Colonic mucosa (tissue), 4 donors: ENCODE measurements at places on chromosomes 12 and 14. TPM values are rescaled to one million over a fixed set of nuclear protein-coding genes. Genes with fewer than 3 reads are reported as not detected.

DNA sequence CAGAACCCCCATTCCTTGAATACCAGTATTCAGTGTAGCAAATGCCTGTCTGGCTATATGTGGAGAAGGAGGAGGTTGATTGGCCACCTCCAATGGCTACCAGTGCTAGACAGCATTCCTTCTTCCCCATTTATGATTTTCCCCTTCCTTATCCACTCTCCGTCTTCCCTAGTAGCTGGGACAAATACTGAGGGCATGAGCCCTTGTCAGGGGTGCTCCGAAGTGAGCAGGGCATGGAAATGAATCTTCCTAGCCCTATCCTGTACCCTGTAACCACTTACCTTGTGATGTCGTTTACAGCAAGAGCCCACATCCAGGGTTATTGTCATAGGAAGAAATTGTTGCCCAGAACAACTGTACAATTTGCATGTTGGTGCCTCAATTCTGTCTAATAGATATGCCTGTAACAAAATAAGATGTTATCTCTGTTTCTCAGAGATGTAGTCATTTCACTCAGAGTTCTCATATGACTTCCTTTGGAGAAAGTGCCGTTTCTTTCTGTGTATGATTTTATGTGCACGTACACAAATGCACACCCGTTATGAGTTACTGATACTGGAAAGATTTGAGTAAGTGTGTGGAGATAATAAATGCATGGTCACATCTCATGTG is 423.7 kb downstream of the EGLN3 start:
- no peaks in the 10 kb centered on the region for H3K36me3 ChIP-seq
- no peaks in the 10 kb centered on the region for H3K4me1 ChIP-seq
- no peak overlapping the region for H3K4me3 ChIP-seq

- peak; percentile 63 for DNase-seq
- H3K4me1 ChIP-seq = no peaks in the 10 kb centered on the region
Measured at GRCh38 chr12:108609537-108610335, 11.9 kb upstream of the TMEM119 start.

GRCh38 chr12:12718853-12719252 is 1.7 kb downstream of the CDKN1B start:
- peak overlapping the region; percentile 67 for H3K4me3 ChIP-seq
- H3K4me1 ChIP-seq = peaks cover 4% of the 10 kb centered on the region
- no peaks in the 10 kb centered on the region for H3K36me3 ChIP-seq
- no peak for DNase-seq
- H3K27me3 ChIP-seq = no peaks in the 10 kb centered on the region

GRCh38 chr12:12229556-12230092 is 37.2 kb downstream of the LRP6 start:
- no peaks in the 10 kb centered on the region for H3K27me3 ChIP-seq
- no peak overlapping the region for H3K4me3 ChIP-seq
- H3K27ac ChIP-seq = no peak overlapping the region
- no peaks in the 10 kb centered on the region for H3K36me3 ChIP-seq

DNA sequence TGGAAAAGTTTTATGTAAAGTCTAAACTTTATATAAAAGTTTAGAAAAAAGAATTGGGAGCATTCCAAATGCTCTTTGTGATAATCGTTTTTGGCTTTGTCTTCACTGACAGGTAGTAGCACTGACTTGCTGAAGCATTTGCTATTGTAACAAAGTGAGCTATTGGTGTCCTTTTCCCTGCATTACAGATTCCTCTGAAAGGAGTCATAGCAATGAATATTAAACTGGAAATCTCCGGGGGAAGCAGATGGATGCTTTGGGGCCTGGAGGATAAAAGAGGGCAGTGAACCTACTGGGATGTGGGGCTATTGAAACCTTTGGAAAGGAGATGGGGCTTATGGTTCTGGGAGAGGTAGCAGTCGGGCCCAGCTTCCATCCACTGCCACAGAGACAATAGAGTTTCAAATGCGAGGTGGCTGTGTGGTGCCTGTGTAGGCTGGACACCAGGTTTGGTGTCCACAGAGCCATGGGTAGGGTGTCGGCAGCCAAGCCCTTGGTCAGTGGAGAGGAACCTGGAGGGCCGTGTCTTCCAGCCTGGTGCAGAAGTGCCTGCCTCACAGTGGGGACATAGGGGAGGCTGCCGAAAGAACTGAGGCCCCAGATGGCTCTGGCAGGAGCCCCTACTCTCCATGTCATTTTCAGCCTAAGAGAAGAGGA is 10.1 kb downstream of the GSG1 start:
- H3K27ac ChIP-seq = no peak overlapping the region
- no peaks in the 10 kb centered on the region for H3K36me3 ChIP-seq
- H3K4me1 ChIP-seq = peaks cover 3% of the 10 kb centered on the region
- H3K4me3 ChIP-seq = no peak overlapping the region
- no peaks in the 10 kb centered on the region for H3K27me3 ChIP-seq

DNA sequence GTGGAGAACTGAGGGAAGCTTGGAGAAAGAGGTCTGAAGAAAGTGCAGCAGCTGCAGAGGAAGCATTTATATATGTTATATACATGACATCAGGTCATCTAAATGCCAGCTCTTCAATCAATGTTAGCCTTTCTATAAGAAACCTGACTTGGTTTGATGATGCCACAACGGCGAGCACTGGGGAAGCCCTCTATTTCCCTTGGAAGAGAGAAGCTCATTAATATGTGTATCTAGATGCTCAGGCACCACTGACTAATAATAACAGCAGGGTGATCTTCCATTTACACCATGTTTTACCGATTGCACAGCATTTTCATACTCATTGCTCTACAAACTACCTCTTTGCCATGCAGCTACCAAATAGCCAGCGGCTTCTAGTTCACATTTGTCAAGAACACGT is 811 bp downstream of the ACYP1 start:
- peak overlapping the region; percentile 86 for H3K4me3 ChIP-seq
- no peaks in the 10 kb centered on the region for H3K36me3 ChIP-seq
- no peaks in the 10 kb centered on the region for H3K27me3 ChIP-seq
- no peak overlapping the region for H3K27ac ChIP-seq
- no peaks in the 10 kb centered on the region for H3K4me1 ChIP-seq

DNA sequence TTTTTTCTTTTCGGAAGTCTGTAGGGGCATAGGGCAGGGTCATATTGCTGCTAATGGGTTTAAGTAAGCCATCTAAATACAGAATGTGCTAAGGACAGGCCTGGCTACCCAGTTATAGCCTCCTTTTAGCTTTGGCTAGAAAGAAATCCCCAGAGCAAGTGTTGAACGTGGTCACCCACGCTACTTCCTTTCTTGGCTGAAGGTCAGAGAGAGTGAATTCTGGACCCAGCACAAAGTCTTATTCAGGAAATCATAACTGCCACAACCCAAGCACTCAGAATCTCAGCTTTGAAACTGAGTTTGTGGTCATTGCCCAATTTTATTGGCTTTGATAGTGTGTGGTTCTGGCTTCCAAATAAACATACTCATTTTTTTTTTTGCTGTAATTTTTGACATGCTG is 542.1 kb upstream of the ATP2B1 start:
- no peak overlapping the region for H3K4me3 ChIP-seq
- H3K4me1 ChIP-seq = no peaks in the 10 kb centered on the region
- DNase-seq = peak; percentile 24
- no peaks in the 10 kb centered on the region for H3K36me3 ChIP-seq
- H3K27ac ChIP-seq = no peak overlapping the region

- H3K27me3 ChIP-seq = no peaks in the 10 kb centered on the region
- H3K4me3 ChIP-seq = no peak overlapping the region
- no peak for DNase-seq
- no peaks in the 10 kb centered on the region for H3K4me1 ChIP-seq
- no peak overlapping the region for H3K27ac ChIP-seq
- H3K36me3 ChIP-seq = no peaks in the 10 kb centered on the region
Measured at GRCh38 chr14:52032204-52032801, 36.6 kb downstream of the NID2 start.

- H3K4me3 ChIP-seq = peak overlapping the region; percentile 69
- H3K27me3 ChIP-seq = no peaks in the 10 kb centered on the region
- DNase-seq = peak; percentile 60
- H3K27ac ChIP-seq = peak overlapping the region; percentile 84
Measured at GRCh38 chr14:64705381-64706118, 1.3 kb downstream of the PLEKHG3 start.

DNA sequence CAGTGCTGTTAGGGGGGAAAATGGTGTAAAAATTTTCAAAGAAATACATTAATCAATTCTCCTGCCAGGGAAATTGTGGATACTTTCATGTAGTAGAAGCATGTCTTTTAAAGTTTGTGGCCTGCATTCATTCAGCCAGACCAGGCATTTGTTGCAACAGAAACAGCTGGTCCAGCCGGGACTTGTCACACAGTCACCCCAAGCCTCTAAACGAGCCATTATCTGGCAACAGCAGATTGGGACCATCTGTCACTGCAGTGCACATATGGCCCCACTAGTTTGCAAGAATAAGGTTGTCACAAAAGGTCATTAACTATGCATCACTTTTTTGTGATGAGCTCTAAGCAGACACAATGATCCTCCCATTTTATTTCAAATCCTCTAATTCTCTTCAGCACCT is 193.9 kb downstream of the PHLDA1 start:
- H3K4me1 ChIP-seq = no peaks in the 10 kb centered on the region
- no peak overlapping the region for H3K27ac ChIP-seq
- DNase-seq = peak; percentile 23
- H3K36me3 ChIP-seq = no peaks in the 10 kb centered on the region
- no peak overlapping the region for H3K4me3 ChIP-seq

DNA sequence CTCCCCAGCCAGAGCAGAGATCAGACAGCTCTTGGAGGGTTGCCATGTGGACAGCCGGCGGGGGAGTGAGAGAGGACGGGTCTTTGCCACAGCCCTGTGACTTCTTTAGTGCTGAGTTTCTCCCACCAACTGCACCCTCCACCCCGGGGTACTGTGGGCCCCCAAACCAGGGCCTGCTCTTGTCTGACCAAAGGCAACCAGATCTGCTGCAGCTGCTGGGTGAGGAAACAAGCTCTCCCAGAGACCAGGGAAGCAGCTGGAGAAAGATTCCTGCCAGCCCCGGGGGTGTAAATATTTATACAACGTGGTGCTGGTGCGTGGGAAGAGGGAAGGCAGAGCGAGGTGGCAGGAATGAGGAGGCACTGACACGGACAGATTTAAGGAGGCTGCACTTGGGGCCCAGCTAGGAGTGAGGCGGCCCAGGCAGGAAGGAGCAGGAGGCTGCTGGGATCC is 14.3 kb upstream of the ZFP36L1 start:
- peaks cover 12% of the 10 kb centered on the region for H3K4me1 ChIP-seq
- H3K27ac ChIP-seq = peak overlapping the region; percentile 76
- H3K36me3 ChIP-seq = no peaks in the 10 kb centered on the region
- H3K4me3 ChIP-seq = no peak overlapping the region
- DNase-seq = peak; percentile 76

- no peak overlapping the region for H3K4me3 ChIP-seq
- H3K4me1 ChIP-seq = no peaks in the 10 kb centered on the region
- H3K36me3 ChIP-seq = no peaks in the 10 kb centered on the region
- H3K27me3 ChIP-seq = no peaks in the 10 kb centered on the region
- H3K27ac ChIP-seq = no peak overlapping the region
Measured at GRCh38 chr12:94988471-94988870, 15.0 kb downstream of the NDUFA12 start.

- H3K27me3 ChIP-seq = no peaks in the 10 kb centered on the region
- no peaks in the 10 kb centered on the region for H3K4me1 ChIP-seq
Measured at GRCh38 chr14:88611878-88612277, 49.0 kb downstream of the ZC3H14 start.

- no peaks in the 10 kb centered on the region for H3K27me3 ChIP-seq
- no peak for DNase-seq
- H3K4me3 ChIP-seq = no peak overlapping the region
- no peaks in the 10 kb centered on the region for H3K36me3 ChIP-seq
- H3K4me1 ChIP-seq = no peaks in the 10 kb centered on the region
Measured at GRCh38 chr12:106719879-106720278, 54.6 kb upstream of the RIC8B start.

DNA sequence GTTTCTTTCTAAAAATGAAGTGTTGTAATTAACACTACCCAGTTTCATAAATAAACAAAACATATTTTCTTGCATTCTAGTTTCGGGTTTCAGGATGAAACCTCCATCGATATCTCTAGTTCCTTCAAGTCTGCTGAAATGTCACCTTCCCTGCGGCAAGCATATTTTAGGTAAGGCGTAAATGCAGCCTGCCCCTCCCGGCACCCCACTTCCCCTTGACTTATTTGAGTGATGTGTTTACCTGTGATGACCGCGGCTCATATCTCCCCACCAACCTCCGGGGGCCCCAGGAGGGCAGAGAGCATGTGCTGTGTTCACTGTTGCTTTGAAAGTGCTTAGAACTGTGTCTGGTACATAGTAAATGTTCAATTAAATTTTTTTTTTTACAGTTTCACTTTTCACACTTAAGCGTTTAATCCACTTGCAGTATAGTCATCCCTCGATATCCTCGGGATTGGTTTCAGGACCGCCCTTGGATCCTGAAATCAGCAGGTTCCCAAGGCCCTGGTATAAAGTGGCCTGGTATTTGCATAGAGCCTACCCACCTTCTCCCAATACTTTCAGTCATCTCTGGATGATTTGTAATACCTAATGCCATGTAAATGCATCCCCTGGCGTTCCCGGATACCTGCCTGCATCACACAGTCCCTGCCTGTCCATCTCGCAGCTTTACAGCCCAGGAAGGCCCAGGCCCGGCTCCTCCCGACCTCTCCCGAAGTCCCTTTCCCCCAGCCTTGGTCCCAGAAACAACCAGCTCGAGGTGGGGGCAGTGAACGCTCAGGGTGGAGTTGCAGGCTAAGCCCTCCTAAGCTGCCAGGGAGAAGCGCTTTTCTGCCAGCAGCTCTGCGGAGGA is 40.2 kb upstream of the FBRSL1 start:
- H3K4me1 ChIP-seq = no peaks in the 10 kb centered on the region
- no peak overlapping the region for H3K4me3 ChIP-seq
- H3K27ac ChIP-seq = no peak overlapping the region
- H3K27me3 ChIP-seq = no peaks in the 10 kb centered on the region
- no peaks in the 10 kb centered on the region for H3K36me3 ChIP-seq

The VSIG10 gene
- 60.0 TPM for total RNA-seq

The MYF6 gene
- not detected for total RNA-seq

The CLEC6A gene
- total RNA-seq = not detected

The NCOR2 gene
- total RNA-seq = 148 TPM

The KLRF1 gene
- 0.61 TPM for total RNA-seq
